Motor neuron (in vitro differentiated cells): ENCODE measurements at places on chromosomes 16 and 17.
A peak's percentile ranks its signal among the peaks of the same experiment; 100 is the strongest.

DNA sequence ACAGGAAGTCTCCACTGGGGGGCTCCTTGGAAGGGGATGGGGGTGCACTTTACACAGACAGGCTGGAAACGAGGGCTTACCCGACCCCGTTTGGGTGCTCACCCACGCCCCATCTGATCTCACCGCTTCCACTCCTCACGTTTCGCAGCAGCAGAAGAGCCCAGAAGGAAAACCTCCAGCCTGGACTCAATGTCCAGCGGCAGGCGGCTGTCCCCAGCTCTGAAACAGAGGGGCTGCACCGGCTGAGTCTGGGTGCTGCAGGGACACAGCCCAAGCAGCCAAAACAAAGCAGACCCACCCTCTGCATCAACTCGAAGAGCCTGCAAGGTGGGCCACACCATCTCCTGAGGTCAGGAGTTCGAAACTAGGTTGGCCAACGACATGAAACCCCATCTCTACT is 3.9 kb downstream of the MEAK7 start:
- no peak for ATAC-seq

DNA sequence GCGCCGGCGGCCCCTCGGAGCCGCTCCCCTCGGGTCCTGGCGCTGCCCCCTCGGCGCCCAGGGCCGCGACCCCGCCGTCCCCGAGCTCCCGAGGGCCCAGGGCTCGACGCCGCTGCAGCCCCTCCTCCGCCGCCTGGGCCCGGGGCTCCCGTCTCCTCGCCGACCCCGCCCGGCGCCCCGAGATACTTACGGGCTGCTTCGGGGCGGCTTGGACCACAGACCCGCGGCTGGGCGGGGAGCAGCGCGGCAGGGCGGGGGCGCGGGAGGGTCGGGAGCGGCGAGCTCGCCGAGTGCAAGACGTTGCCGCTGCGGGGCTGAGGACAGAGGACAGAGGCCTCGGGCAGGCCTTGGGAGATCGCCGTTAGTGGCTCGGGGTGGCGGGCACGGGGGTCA is 290 bp downstream of the TOB1 start:
- ATAC-seq, result no peak

DNA sequence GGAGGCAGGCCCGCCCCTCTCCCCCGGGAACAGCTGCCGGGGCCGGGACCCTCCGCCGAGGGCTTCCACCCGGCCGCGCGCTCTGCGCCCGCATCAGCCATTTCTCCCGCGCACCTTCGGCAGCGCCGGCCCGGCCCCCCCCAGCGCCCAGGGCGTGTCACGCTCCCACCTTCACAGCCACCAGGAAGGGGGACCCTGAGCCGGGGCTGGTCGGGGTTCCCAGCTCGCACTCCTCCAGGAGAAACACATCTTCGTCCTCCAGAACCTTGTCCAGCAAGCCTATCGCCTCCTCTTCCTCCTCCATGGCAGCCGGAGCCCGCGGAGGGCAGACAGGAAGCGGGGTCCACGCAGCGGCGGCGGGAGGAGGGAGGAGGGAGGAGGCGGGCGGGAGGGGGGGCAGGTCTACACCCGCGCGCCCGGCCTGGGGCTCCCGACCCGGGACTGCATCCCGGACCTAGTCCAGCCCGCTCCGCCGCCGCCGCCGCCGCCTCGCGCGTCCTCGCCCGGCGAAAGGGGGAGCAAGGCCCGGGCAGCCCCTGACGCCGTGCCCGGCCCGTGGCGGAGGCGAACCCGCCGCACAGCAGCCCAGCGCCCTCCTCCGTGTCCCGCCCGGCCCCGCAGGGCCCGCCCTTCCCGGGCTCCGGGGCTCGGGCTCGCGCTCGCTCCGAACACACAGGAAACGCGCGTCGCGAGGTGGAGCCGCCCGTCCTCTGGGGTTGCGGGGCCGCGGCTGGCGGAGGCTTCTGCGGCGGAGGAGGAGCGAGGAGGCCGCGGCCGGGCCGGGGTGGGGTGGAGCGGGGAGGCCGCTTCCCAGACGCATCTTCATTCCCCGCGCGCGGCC is 70.8 kb downstream of the ABR start:
- ATAC-seq, result peak; percentile 81

DNA sequence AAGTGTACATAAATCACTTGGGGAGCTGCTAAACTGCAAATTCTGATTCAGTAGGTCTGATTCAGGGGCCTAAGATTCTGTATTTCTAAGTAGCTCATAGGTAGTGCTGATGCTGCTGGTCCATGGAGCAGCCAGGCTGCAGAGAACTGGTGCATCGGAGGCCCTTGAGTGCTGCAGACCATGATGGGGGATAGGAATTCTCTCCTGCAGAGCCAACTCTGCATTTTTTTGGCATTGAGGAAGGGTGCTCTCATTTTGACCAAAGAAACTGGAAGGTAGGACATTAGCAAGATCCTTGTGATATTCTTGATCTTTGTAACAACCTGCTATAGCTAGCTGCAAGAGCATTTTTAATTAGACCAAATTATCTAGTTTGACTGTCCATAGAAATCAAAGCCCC is 4.7 kb downstream of the HOXB2 start:
- ATAC-seq, result no peak

GRCh38 chr17:34885076-34885475 is 76.2 kb downstream of the CCT6B start:
- ATAC-seq, result no peak

GRCh38 chr16:17018585-17018939 is 452.2 kb downstream of the XYLT1 start:
- no peak for ATAC-seq

GRCh38 chr17:81543339-81543675 is 8.8 kb downstream of the FAAP100 start:
- no peak for ATAC-seq

DNA sequence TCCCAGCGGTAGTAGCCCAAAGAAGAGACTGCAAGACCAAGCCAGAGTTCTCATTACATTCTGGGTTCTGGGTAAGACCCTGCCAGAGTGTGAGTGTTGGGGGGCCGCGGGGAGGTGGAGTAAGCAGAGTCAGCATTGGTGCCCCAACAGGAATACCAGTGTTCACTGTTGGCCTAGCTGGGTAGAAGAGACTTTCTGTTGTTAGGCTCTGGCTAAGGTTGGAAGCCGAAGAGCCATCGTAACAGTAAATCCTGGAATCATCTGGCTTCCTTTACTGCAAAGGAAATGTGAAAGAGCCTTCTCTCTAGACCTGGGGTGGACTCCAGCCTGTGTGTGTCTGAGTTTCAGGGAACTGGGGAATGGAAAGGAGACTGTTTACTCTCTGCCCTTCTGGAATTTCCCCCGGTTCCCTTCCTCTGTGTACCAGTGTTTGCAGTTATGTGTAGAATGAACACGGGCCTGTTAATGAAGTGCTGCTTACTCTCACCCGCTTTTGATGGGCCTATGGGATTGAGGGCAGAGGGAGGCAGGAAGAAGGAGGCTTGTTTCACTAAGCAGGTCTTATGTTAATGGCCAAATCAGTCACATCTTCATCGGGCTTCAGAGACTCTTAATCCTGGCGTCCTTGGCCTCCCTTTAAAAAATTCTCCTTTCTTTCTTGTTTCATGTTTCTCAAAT is 68.5 kb downstream of the WWP2 start:
- no peak for ATAC-seq

DNA sequence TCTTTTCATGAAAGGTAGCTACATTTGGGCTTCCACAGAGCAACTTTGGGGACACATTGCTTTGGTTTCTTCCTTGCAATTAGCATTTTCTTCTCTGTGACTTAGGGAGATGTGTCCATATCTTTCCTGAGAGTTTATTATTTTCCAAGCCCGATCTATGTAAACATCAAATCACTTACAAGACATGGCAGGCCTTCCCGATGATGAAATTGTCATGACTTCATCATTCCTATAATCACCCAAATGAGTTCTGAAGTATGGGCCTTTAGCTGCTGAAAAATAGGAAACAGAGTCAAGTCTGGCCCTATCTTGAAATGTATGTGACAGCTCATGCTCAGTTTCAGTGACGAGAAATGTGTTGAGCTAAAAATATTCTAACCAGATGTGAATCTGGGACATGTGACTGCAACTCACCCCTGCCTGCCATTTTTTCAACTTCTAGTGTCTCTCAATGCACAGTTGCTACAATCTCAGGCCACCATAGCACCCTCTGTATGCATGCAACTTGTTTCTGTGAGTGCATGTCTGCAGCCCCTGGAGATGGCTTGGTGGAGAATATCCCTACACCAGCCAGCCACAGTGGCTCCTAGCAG is 199.6 kb upstream of the MAF start:
- no peak for ATAC-seq

GRCh38 chr17:12830777-12831247 is 41.5 kb downstream of the ARHGAP44 start:
- no peak for ATAC-seq

GRCh38 chr16:88939972-88940861 is 36.8 kb downstream of the CBFA2T3 start:
- ATAC-seq, result peak; percentile 7

DNA sequence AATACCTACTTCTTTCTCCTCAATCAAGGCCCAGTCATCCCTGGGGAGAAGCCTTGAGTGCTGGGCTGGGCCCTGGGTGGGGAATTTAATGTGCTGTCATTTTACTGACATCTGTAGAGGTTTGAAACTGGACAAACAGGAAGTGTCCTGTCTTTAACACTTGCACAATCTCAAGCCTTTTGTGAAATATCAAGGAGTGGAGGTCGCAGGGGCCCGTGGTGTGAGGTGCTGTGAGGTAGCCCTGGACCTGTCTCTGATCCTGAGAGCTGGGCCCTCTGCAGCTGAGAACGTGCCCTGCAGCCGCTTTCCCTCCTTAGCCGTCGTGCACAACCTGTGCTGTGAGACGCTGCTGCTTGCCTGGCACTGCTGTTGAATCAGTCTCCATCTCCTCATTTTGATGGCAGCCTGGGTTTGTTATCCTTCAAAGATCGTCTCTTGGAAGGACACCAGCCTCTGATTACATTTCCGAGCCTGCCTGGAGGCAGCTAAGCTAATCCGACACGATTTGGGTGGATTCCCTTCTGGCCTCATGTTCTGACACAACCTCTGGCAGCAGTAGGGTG is 29.9 kb downstream of the SMARCE1 start:
- no peak for ATAC-seq

GRCh38 chr16:19980632-19981265 is 92.9 kb downstream of the GPR139 start:
- ATAC-seq, result peak; percentile 100

DNA sequence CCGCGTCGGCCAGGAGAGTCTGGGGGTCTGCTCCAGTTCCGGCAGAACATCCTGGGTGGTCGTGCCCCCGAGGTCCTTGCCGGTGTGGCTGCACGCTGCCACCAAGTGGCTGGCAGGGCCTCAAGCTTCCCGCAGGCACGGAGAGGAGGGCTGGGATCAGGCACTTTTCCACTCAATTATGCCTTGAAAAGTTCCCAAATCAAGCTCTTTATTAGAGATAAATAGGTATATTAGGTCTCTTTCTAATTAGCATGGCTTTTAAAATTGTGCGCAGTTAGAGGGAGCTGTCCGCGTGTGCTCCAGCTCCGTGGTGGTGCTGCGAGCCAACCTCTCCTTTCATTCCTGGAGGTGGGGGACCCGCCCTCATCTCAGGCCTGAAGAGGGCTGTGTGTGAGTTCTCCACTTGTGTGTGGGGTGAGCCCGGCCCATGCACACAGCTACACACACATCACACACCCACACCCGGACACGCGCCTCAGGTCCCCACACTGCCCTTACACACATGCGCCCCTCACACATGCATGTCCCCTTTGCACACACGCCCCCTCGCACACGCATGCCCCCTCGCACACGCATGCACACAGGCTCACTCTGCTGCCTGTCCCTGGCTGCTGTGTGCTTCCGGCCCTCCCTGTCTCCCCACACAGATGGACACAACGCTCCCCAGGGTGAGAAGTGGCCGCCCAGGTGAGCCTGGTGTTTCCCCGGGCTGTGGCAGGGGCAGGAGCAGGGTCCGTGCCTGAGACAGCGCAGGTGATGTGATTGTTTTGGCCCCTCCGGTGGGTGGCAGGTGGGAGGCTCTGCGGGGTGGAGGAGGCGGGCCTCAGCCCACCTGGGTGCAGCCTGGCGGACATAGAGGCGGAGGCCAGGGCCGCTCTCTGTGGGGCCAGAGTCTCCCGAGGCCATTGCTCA is 28.8 kb downstream of the CACNA1H start:
- no peak for ATAC-seq

DNA sequence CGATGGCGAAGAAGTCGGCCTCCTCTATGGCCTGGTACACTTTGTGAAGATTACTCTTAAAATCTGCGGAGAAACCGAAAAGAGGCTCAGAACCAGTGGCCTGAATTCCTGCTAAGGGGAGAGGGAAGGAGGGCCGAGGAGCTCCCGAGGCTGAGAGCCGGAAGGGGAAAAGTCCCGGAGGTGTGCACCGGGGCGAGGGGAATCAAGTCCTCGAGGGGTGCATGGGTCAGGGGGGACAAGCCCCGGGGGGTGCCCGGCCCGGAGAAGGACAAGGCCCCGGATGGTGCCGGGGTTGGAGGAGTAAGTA is 495 bp downstream of the PARN start:
- ATAC-seq, result peak; percentile 2

DNA sequence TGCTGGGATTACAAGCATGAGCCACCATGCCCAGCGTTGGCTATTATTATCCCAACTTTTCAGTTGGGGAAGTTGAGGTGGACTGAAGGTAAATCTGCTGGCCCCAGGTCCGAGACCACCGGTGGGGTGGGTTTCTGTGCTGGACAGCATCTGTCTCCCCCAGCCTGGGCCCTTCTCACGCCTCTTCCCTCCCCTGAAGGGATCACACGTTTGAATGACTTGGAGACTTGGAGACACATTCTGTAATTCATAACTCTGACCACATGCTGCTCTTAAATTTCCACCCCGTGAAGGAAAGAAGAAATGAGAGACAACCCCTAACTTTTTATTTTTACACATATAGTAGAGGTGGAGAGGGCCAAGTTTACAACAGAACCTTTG is 109.8 kb downstream of the MSI2 start:
- ATAC-seq, result no peak

DNA sequence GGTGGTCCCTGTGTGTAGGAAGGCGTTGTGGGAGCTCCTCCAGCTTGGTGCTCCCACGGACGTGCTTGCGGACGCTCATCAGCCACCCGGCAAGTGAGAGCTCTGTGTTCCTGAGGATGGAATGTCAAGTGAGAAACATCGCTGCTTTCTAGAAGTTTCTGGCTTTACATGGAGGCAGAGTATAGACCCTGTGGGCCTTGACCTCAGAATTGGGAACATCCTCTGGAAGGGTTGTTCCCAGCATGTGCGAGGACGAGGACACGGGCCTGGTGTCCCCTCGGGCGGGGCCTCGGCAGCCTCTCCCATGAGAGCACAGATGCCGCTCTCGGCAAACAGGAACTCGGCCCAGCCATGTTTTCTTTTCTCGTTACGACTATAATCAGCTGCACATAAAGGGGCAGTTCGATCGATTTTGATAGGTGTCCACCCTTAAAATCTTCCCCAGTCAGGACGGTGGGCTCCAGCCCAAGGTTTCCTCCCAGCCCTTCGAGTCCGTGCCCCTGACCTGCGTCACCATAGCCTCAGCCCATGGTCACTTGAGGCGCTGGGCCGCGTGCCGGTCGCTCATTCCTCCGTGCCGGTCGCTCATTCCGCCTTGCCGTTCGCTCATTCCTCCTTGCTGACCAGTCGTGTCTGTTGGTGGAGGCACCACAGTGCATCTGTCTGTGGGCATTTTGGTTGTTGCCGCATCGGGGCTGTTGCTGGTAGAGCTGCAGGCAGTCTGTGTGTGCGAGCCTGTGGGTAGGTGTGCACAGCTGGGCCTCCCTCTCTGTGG is 91.3 kb upstream of the ZNF750 start:
- ATAC-seq, result no peak

- ATAC-seq, result no peak
Measured at GRCh38 chr17:41390411-41390938, 6.9 kb downstream of the KRT31 start.
